ENCODE measurements at places on chromosomes 13 and 19.

GRCh38 chr13:98890186-98890585, 87.7 kb downstream of the DOCK9 start:
- peak; percentile 58 for DNase-seq

- DNase-seq, result no peak
Measured at GRCh38 chr13:109154966-109155761, 525.8 kb downstream of the MYO16 start.

- no peak for DNase-seq
Measured at GRCh38 chr19:20660473-20661140, 764 bp downstream of the ZNF626 start.

DNA sequence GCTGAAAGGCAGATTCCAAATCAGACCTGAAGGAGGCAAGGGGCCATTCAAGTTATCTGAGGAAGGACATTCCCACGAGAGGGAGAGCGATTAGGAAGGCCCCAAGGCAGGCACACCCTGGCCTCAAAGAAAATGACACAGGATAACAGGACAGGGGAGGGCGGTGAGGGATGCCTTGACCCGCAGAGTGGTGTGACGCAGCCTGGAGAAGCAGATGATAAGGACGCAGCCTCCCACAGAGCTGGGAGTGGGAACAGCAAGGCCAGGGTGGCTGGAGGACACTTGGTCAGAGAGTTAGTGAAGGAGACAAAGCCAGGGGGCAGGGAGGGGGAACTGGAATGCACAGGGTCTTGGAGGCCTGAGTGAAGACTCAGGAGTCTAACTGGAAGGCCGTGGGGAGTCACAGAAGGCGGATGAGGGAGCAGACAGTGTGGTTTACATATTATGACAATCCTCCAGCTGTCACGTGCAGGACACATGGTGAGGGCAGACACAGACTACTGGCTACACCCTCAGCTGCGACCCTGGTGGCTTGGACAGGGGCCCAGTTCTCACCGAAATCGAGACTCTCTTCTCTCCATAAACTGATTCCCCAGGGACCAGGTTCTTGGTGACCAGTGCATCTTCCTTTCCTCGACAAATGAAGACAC, 5.8 kb upstream of the DYRK1B start:
- DNase-seq, result no peak

DNA sequence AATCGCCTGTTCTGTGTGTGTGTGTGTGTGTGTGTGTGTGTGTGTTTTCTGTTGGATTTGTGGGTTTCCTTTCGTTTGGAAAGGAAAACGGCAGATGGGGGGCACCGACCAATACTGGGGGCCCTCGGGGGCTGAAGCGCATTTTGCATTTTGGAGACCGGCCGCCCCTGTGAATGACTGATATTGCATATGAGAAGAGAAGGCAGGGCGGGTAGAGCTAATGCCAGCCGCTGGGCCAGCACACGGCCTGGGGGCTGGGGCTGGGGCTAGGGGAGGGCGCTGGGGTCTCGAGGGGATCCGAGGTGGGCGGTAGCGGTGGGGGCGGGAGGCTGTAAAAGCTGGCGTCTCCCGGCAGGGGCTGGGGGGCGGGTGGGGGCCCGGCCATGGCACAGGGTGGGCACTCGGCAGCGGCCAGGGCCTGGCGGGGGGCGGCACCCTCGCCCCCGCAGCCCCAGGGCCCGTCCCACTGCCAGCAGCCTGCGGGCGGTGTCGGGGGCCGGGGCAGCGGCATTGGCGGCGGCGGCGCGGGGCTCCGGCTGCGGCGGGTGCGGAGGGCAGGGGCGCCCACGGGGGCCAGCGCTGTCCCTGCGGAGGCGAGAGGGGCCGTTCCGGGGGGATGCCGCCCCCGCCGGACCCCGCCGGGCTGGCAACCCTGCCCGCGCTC, 11.2 kb downstream of the ANO8 start:
- DNase-seq, result no peak

DNA sequence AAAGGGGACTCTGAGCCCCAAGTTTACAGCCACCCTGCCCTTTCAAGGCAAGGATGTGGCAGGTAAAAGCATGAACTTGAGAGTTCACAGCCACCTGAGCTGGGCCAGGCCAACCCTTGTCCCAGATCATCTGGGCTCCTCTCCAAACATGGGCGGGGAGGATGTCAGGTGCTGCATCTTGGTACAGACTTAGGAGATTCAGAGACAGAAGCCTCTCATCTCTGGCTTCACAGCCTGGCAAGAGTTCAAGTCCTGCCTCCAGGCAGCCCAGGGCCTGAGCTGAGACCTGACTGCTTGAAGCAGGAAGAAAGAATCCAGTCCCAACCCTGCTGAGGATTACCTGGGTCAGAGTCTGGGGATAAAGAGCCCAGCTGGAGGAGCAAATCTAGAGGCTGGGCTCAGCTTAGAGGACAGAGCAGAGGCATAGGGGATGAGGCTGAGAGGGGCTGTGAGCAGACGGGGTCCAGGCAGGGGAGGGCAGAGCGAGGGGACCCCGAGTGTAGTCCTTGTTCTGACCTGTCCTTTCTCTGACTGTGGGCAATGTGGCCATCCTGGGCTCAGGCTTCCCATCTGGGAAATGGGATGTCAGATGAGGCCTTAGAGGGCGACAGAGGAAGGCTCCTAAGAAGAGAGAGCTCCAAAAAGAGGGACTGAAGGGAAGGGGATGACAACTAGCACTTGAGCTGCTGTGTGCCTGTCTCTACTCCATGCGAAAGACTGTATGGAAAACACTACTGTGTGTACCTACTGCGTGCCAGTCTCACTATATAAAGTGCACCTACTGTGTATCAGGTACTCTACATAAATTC, 6.6 kb upstream of the OR10H5 start:
- DNase-seq, result no peak

- no peak for DNase-seq
Measured at GRCh38 chr13:66222127-66222526, 1008.0 kb downstream of the PCDH9 start.

GRCh38 chr19:50516964-50517703, 3.4 kb upstream of the ASPDH start:
- DNase-seq, result no peak

Measured in nucleus accumbens (tissue), 56 donors.